ENCODE measurements at places on chromosomes 11 and 22.

GRCh38 chr11:79400717-79401330 lies 40.0 kb downstream of the TENM4 start:
- DNase-seq, result no peak

DNA sequence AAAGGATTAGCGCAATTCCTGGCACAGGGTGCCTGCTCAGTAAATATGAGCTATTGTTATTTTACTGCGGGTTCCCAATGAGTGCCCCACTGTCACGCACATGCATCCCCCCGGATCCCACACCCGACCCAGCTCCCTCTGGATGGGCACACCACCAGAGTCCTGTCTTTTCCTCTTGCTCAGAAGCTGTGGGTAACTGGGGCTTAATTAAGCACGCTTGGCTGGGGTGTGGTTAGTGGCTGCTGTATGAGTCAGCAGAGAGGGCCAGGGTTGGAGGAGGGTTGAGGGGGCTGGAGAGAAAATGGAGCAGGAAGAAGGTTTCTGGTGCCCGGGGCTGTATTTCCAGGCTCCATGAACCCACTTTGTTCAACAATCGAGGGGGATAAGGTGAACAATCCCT lies 30.3 kb upstream of the NECTIN1 start:
- DNase-seq, result peak; percentile 63

DNA sequence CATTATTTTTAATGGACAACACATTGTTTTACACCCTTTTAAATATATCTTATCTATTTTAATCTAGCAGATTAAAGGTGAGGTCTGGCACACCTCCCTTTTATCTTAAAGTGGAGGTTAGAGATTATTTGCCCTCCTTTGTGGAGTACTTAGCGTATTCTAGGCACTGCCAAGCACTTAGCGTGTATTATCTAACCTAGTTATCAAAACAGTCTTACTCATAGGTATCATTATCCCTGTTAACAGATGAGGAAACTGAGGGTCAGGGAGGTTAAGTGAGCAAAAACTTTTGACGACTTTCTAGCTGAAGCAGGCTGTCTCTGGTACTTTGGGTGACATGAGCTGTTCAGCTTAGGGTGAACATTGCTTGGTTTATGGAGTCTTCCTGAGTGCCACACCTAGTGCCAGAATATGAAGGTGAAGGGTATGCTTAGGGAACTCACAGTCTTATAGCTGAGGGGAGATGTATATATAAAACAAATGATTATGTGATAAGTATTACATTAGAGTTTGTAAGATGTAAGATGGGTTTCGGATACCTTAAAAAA lies 55.0 kb downstream of the ZNRF3 start:
- DNase-seq, result no peak

DNA sequence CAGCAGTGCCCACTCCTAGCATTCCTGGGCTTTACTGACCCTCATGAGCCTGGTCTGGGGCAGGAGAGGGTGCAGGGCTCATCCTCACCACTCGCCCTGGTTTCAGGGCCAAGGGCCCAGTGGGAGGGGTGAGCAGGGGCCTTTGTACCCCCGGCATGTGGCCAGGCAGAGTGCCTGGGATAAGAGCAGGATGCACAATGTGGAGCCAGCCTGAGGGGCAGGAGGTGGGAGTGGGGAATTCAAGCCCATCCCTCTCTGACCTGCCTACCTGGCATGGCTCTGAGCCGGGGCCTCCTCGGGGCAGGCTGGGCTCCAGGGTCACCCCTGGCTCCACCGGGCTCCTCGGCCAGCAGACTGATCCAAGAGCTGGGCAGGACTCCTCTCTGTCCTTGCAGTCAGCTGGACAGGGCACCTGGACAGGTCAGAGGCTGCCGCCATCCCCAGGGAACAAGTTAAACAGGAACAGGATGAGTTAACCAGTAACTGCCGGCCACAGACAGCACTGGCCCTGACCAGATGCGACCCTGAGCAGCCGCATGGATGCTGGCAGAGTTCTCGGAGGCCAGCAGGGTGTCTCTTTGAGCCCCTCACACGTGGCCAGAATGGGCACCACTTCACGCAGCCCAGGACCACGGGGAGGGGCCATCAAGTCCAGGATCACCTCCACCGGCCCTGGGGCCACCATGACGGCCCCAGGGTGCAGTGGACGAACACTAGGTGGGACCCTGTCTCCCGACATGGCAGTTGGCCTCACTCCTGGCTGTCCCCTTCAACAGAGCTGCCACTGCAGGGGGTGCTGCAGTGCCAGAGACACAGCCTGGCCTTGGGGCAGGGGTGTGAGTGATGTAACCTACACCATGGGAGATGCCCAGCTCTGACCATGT lies 5.0 kb downstream of the SIGIRR start:
- no peak for DNase-seq

- DNase-seq, result no peak
Measured at GRCh38 chr11:46480909-46481308, 89.3 kb upstream of the CHRM4 start.

DNA sequence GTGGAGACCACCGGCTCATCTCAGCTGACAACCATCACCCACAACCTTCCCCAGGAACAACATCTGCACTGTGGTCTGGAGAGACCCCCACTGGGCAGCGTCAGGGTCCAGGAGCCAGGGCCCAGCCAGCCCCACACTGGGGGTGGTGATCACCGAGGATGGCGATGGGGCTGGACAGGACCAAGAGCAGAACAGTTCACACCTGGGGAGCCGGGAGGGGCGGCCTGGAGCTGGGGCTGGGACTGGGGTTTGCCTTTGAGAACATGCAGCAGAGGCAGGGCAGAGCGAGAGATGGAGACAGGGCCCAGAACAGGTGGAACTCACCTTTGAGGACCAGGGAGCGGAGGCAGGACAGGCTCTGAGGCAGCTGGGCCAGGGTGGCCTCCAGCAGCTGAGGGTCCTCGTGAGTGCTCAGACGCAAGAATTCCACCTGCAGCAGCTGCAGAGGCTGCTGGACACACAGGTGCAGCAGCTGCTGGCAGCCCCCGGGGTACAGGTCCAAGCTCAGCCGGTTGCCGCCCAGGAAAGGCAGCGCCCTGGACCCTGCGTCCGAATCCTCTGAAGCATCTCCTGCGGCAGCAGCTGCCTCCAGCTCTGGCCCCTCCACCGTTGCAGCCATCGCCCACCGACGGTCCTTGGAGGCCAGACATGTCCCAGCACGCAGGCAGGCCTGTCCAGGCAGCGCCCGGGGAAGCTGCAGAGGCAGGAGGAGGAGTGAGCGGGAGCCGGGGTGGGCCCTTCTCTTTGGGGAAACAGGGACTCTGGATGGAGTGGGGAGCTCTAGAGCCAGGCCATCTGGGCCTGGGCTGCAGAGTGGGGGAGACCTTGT lies 1.0 kb downstream of the PIDD1 start:
- DNase-seq, result peak; percentile 11

DNA sequence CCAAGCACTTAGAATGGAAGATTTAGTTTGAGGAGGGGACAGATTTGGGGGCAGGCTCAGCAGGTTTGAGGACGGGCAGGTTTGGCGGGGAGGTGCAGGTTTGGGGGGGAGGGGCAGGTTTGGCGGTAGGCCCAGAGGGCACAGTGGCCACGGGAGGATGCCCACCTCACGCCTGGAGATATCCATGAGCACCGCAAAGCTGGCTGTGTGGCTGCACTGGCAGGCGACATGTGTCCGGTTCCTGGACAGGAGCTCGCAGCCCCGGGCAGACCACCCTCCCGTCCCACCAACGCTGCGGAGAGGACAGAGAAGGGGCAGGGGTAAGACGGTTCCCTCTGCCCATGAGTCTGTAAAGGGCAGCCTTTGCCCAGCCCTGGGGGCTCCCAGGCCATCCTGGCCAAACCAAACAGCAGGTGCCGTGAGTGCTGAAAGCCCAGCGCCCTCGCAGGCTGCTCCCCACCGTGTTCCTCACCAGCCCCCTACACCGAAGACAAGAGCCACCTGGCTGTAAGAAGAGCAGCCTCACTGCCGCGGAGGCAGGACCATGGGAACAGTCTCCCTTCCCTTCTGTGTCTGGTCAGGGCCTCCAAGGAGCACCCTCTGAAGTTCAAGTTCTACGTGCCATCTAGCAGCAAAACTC lies 43.0 kb downstream of the TRMU start:
- DNase-seq, result no peak

- no peak for DNase-seq
Measured at GRCh38 chr22:45332001-45332400, 22.3 kb downstream of the FAM118A start.

GRCh38 chr11:2105511-2105910 lies 33.7 kb downstream of the IGF2 start:
- DNase-seq, result no peak

DNA sequence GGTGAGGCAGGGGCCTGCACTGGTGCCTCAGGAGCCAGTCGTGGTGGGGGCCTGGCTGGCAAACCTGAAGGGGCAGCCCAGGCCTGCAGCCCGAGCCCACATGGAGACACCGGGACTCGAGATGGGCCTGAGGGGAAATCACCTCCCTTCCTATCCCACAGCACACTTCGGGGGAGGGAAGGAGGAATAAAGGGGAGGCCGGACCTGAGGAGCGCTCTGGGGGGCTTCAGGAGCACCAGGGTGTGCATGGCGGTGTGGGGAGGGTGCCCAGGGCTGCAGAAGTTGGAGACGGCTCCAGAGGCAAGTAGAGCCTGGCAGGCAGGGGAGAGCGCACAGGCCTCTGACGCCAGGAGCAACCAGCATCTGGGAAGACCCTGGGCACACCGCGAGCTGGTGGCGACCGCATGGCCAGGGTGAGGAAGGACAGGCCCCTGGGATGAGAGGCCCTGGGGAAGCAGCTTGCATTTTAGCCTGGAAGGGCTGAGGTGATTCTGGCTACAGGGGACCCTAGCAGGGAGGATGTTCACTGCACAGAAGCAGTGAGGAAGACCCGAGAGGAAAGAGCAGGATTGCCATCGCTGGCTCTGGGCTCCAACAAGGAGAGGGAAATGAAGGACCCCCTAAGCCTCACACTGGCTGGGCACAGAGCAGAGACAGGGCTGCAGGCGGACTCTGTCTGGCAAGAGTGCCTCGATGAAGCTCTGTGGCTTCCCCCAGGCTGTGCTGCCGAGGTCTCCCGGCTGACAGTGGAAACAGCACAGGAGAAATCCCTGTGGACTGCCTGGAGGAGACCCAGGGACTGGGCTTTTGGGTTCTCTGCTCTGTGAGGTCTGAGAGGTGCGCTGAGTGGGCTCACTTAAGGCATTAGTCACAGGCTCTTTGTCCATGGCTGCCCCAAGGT lies 457.7 kb downstream of the BRD1 start:
- no peak for DNase-seq

GRCh38 chr22:49097966-49098365 lies 729.7 kb downstream of the BRD1 start:
- DNase-seq, result no peak

DNA sequence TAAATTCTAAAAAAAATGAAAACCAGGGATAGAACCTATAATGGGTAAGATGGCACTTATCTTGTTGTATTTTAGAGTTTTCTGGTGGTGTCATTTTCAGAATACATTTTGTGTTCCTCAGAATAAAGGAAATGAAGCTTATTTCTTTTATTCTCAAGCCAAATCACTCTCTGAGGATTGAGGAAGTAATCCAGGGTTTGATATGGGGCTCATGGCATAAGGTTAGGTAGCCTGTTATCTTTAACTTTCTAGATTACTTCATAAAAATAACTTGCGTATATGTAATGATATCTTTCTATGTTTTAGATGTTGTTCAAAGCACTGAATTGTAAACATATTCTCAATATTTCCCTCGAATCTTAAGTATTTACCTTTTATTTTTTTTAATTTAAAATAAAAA lies 33.5 kb downstream of the PDE3B start:
- no peak for DNase-seq

DNA sequence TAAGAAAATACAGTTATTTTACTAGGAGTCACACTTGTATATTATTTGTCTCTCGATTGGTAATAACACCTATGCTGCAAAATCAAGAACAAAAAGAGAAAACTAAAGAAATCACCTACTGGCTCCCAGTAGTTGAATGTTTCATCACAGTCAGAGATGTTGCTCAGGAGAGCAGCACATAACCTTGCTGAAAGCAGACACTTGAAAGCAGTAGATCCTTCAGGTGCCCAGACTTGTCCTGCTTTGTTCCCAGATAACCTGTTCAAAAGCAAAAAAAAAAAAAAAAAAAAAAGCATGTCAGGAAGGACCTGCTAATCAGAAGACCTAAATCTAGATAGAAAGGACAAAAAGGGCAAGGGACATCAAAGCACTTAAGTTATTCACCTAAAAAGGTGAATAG lies 1.3 kb downstream of the ALG9 start:
- no peak for DNase-seq

GRCh38 chr22:29122041-29122440 lies 49.2 kb downstream of the KREMEN1 start:
- no peak for DNase-seq

- no peak for DNase-seq
Measured at GRCh38 chr11:11038352-11038751, 180.5 kb upstream of the ZBED5 start.

GRCh38 chr11:22558664-22559063 lies 67.0 kb downstream of the FANCF start:
- DNase-seq, result peak; percentile 5

DNA sequence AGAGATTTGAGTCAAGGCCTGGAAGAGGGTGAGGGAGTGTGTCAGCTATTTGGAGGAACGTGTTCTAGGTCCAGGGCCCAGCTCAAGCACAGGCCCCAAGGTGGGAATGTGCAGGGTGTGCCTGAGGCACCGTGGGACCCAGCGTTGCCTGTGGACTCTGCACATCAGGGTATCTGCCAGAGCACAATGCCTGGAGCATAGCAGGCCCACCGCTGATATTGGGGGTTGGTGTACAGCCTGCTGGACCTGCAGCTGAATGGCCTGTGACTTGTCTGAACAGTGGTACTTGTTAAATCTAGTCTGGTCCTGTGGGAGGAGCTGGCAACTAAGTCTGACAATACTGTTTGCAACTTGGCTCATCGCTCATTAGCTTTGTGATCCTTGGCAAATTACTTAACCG lies 131.7 kb downstream of the GRIK4 start:
- DNase-seq, result no peak

DNA sequence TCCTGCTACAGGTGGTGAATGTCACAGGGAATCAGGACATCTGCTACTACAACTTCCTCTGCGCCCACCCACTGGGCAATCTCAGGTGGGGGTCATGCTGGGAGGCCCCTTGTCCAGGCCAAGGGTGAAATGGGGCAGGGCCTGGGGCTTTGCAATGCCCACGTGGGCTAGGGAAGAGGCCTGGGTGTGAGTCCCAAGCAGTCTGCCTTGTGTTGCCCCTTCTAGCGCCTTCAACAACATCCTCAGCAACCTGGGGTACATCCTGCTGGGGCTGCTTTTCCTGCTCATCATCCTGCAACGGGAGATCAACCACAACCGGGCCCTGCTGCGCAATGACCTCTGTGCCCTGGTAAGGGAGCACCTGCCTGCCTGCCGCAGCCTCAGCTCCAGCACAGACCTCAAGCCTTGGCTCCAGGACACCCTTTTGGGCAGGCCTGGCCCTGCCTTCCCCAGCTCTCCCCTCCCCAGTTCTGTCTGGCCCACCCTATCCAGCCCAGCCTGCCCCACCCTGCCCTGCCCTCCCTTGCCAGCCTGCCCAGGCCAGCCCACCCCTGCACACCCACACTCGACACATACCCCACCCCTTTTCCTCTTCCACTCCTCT lies 9.1 kb upstream of the TAGLN start:
- DNase-seq, result no peak
